Endothelial cell of umbilical vein (primary cell): ENCODE measurements at places on chromosomes 3 and 15. TPM values are rescaled to one million over a fixed set of nuclear protein-coding genes. Genes with fewer than 3 reads are reported as not detected.

GCNT3 gene
- total RNA-seq, result not detected in 2 replicates

- H3K4me1 ChIP-seq, result no peaks in the 10 kb centered on the region
- no peak overlapping the region for H3K4me3 ChIP-seq
- no peaks in the 10 kb centered on the region for H3K36me3 ChIP-seq
- H3K27ac ChIP-seq, result no peak overlapping the region
- H3K27me3 ChIP-seq, result no peaks in the 10 kb centered on the region
These were observed 152.0 kb upstream of the MDFIC2 start for GRCh38 chr3:70464465-70464864.

- no peaks in the 10 kb centered on the region for H3K4me1 ChIP-seq
- no peak overlapping the region for H3K4me3 ChIP-seq
- no peaks in the 10 kb centered on the region for H3K36me3 ChIP-seq
- no peak for DNase-seq
- no peak overlapping the region for H3K27ac ChIP-seq
These were observed 43.7 kb upstream of the ADAMTS17 start for GRCh38 chr15:100385300-100386050.

GRCh38 chr3:139258276-139258675 is 85.5 kb upstream of the MRPS22 start:
- H3K27ac ChIP-seq, result no peak overlapping the region
- H3K4me1 ChIP-seq, result no peaks in the 10 kb centered on the region
- H3K36me3 ChIP-seq, result no peaks in the 10 kb centered on the region
- DNase-seq, result no peak
- H3K4me3 ChIP-seq, result no peak overlapping the region

GRCh38 chr3:128320551-128321340 is 145.9 kb downstream of the DNAJB8 start:
- H3K4me3 ChIP-seq, result no peak overlapping the region
- DNase-seq, result no peak
- H3K27ac ChIP-seq, result no peak overlapping the region
- no peaks in the 10 kb centered on the region for H3K27me3 ChIP-seq
